ENCODE measurements at places on chromosomes 3 and 15. TPM values are rescaled to one million over a fixed set of nuclear protein-coding genes. Genes with fewer than 3 reads are reported as not detected.

The FAM240A gene
- 0.24 TPM for total RNA-seq

The SUCNR1 gene
- total RNA-seq, result 1.4 TPM

The HRH1 gene
- total RNA-seq, result 15.2 TPM

The CCDC39 gene
- total RNA-seq, result not detected

The SCN10A gene
- total RNA-seq, result under 0.01 TPM

The NANOGP8 gene
- total RNA-seq, result not detected

The STARD5 gene
- 3.4 TPM for total RNA-seq

The DPPA4 gene
- 7.5 TPM for total RNA-seq

DNA sequence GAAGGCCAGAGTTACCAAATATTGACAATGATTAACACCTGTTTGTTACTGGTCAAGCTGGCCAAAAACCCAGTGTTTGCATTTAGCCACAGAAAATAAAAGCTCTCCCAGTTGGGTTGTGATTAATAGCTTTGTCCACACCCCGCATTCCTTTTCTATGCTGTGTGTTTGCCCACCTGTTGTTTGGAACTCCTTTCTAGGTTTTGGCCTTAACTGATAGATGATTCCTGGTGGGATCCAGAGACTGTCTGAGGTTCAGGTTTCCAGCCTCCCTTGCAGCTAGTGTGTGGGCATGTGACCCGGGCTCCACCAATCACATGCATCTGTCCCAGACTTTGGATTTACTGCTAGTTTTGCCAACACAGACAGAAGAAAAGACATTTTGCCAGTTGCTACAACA lies 83.8 kb downstream of the PTPRG start:
- no peak for DNase-seq

DNA sequence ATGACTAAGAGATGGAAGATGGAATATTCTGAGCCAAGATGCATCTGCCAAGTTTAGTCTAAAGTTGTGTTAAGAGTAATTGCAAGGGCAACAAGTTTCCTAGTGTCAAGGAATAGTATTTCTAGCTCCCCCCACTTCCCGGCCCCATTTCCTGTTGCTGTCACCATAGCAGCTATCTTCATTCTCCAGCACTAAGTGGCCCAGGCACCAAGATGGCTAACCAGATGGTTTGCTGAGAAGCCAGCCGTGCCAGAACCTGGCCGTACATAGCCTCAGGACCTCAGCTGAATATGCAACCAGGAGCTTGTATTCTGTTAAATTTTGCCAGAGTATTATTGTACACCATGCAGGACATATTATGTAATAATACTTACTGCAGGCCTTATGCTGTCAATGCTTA lies 108.8 kb upstream of the UMPS start:
- DNase-seq, result no peak

DNA sequence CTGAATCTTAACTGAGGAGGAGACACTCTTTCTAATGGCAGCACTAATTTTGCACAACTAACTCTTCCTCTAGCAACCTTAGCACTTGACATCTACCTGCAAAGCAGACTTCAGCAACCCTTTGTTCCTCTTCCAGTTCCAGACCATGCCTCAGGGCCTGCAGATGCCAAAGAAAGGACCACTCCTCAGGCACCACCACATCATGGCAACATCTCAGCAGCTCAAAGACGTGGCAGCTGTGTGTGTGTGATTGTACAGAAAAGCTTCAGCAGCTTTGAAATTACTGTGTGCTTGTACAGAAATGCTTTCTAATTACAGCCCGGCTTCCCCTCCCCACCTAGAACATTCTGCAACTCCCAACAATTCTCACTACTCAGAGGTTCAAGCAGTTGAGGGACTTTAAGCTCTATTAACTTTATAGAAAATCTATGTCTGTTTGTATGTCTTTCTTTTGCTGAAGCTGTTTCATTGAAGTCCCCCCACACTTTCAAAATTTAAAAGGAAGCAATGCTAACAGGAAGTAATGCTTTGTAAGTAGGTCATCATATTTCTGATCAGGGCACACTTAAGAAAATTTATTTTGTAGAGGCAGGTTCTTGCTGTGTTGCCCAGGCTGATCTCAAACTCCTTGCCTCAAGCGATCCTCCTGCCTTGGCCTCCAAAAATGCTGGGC lies 115.2 kb downstream of the CD47 start:
- DNase-seq, result no peak

GRCh38 chr3:107988460-107989175 lies 102.2 kb downstream of the CD47 start:
- peak; percentile 91 for DNase-seq

GRCh38 chr3:98553753-98554152 lies 22.0 kb downstream of the GPR15 start:
- DNase-seq, result peak; percentile 5

DNA sequence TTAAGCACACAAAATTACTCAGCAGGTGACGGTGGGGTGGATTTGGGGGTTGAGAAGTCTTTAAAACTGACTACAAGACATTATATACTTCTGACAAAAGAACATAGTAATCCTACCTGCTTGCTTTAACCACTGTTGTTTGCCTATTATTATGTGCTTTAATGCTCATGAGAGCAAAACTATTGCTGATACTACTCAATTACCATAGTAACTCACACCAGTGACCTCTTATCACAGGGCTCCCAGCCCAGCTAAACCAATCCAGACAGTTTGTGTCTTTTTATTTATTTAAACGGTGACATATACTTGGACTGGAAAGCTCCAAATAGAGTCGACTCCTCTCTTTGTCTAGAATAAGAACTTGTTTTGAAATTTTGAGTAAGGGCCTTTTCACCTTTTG lies 42.8 kb upstream of the FEZF2 start:
- no peak for DNase-seq

DNA sequence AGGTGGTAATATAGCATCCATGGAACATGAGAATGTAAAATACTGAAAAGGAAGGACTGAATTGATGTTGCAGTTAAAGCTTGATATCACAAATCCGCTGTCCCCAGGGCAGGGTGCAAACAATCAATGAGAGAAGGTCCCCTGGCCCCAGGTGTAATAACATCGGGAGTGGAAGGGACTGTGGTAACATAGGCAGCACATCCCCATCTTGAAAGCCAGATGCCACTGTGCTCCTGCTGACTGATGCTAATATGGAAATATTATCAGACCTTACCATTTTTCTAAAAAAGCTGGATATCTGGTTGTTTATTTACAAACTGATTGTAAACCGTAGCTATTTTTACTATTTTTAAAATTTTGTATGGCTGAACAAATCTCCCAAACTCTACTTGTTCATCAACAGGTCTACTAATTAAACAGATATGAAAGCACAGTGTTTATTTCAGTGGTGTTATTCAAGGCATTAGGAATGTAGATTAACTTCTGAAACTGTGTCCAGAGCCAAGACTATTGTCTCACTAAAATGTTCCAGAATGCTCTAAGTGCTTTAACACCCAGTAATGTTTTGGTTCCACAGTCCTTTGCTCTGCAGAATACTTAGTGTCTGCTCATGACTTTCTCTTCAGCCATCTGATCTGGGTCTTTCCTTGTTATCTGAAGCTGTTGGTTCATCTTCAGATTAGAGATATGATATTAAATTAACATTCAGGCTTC lies 386.0 kb upstream of the RARB start:
- DNase-seq, result no peak

DNA sequence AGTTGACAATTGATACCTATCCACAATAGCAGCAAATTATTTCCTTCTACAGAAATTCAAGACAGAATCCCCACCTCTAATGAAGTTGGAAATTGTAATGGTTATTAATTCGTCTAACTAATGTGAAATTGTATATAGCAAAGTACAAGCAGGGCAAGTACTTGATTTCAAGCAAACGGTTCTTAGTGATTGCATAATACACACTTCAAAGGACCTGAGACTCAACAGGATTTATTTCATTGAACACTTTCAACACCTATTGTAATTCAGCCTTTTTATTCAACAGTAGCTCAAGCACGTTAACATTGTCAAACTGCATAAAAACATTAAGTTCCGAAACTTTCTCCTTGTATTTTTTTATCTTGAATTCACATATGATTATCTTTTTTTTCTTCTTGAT lies 40.2 kb upstream of the AGTR1 start:
- no peak for DNase-seq

DNA sequence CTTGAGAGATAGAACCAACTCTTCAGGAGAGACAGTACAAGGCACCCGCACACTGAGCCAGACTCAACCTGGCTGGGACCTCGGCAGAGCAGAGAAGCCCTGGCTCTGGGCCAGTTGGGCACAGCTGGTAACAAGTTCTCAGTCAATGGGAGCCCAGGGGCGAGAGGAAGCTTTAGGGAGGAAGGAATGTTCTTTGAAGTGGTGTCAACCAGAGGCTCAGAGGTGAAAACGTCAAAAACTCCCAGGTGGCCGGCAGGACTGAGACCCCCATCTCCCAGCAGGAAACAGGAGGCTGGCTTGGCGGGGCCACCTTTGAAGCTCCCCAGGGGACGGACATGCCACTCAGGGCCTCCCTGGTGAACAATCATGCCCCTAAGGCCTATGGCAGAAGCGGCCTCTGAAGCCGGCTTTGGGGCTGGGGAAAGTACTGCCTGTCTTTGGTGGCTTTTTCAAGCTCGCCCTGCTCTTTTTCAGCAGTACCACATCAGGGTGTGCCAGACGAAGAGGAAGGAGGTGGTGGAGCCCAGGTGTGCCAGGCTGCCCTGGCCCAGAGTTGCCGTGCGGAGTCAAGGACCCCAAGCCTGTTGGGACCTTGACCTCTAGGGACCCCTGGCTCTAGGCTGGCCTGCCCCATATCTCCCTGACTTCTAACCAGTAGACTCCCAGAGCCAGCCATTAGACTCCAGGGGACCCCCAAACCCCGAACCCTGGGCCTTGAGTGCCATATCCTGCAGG lies 16.7 kb upstream of the TBC1D21 start:
- DNase-seq, result no peak

DNA sequence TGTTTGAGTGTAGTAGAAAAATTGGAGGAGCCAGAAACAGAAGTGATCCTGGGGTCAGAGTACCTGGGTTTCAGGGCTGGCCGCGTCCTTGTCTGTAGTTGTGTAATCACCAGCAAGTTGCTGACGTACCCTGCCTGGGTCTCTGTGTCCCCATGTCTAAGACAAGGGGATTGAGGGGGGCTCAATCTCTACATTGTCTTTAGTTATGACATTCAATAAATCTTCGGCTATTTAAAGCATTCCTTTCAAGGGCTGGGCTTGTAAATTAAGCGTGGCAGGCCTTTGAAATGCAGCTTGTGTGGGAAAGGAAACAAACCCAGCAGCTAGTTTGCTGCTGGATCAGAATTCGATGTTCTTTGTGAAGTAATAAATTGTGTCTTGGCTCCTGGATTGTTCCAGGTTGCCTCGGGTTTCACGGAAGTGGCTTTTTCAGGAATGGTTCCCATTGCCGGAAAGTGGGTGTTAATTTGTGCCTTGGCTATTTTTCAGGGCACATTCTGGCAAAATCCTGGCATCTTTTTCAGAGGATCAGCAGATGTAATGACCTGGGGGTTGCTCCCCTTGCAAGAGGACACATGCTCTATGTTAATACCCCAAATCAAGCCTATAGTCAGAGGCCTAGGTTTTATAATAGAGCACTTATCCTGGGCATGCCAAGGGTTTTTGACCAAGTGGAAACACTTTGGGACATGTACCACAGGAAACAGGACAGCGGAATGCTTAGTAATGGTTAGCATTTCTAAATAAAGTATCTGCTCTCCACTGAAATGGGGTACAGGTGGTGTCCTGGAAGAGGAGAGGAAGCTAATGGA lies 294.8 kb upstream of the NR2E3 start:
- no peak for DNase-seq

GRCh38 chr3:134311265-134311664 lies 60.6 kb upstream of the RYK start:
- no peak for DNase-seq

GRCh38 chr15:39273717-39274411 lies 307.0 kb upstream of the THBS1 start:
- DNase-seq, result peak; percentile 19

DNA sequence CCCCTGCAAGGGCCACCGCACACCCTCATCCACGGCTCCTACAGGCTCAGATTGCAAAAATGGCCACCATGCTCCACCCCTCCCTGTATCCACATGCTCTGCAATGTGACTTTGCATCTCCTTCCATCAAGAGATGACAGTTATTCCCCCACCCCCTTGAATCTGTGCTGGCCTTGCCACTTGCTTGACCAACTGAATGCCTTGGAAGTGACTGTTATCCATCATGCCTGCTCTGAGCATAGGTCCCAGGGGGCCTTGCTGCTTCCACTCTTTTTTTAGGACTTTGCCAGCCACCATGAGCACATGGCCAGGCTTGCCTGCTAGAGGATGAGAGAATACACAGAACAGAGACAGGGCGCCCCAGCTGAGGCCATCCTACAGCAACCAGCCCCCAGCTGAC lies 13.6 kb downstream of the HAPLN3 start:
- DNase-seq, result no peak

GRCh38 chr15:61500951-61501620 lies 272.0 kb upstream of the RORA start:
- no peak for DNase-seq

DNA sequence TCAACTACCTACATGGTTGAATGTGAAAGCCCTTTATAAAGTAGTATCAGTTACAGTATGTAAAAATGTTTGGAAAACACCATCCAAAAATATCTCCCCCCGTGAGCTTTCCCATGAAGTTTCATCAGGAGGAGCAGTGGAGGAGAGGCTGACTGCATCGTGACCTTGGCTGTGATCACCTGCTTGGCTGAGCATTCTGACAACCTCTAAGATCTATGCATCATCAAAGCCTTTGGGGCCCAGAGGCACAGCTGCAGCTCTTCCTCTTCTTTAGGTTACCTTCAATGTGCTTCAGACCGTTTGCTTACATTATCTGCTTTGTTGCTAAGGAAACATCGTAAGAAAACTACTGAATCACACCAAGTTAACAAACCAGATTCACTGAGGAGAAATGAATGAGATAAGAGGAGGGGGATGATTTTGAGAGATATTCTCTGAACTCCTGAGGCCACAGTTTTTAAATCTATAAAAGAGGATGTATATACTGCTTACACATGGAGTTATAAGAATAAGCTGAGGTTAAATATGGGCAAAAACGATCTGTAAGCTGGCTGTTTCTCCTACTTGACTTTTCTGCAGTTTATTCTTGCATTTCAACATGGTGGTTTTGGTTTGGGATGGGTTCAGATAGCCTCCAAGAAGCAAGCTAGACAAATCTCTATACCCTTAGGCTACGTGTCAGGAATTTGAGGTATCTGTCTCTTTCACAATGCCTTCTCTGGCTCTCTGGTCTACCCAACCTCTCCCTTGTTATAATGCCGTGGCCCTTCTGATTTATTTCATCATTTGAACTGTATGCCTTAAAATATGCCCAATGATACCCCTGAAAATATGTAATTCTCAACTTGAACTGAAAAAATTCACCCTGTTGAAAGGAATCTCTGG lies 4.0 kb downstream of the GCSAM start:
- peak; percentile 45 for DNase-seq

DNA sequence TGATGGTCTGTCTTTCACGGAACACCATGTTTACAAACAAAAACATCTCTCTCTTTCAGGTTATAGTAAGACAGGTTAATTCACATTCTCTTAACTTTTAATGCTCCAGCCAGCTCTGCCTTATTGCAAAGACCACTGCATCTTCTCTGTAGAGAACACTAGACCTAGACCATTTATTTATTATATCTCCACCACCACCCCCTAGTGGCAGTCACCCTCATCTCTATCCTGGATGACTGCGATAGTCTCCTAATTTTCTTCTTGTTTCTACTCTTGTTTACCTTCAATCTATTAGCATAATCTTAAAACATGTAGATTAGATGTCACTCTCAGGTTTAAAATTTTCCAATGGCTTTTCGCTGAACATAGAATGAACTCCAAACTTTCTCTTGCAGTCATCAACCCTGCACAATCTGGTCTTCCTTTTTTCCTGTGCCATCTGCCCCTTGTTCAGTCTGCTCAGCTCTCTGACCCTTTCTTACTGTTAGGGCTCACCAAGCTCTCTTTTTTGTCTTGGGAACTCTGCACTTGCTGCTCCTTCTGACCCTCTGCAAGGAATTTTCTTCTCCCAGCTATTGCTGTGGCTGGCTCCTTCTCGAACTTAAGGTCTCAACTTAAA lies 155.6 kb downstream of the SQOR start:
- no peak for DNase-seq

Measured in umbilical cord (tissue), 2 donors.